ENCODE measurements at places on chromosomes 5 and 9.

DNA sequence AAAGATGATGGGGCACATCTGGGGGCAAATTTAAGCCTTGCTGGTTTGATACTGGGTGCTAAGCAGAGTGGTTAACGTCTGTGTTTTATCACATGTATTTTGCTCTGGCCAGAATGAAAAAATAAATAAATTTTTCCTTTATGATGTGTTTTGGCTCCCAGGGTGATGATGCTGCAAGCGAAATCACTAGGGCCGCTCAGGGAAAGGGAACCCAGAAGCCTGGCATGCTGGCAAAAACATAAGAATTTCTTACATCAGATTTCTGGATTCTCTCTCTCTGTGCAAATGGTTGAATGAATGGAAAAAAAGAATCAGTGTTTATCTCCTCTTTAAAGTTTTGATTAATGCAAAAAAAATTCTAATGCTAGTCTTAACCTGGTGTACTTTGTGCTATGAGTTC, 1975.2 kb upstream of the C9orf72 start:
- no peak for DNase-seq

- DNase-seq = no peak
Measured at GRCh38 chr5:68408345-68408871, 192.9 kb downstream of the PIK3R1 start.

GRCh38 chr9:69376651-69377050, 51.6 kb downstream of the ENTREP1 start:
- peak; percentile 40 for DNase-seq

- no peak for DNase-seq
Measured at GRCh38 chr5:67552773-67553172, 356.2 kb upstream of the CD180 start.

DNA sequence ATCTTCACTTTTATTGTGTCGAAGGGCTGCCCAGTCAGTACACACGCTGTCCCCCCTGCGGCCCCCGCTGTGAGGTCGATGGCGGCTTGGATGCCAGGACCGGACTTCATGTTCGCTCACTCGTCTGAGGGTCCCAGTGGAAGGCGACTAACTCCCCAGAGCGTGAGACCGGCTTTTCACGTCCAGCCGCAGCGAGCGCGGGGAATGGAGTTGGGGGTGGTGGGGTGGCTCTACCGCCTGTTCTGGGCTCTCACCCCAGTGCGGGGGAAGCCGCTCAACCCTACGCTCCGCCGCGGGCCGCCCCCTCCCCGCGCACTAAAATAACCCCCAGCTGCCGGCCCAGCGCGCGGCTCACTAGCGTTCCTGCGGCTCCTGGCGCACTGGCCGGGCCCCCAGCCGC, at the start of gene SLC25A2:
TSS of gene SLC25A2 (minus strand) at position 294 of the 400 bp plus-strand sequence. CDS start at position 110, 184 bp downstream.
- no peak for DNase-seq

- DNase-seq = no peak
Measured at GRCh38 chr5:93280518-93280917, 300.5 kb downstream of the NR2F1-AS1 start.

DNA sequence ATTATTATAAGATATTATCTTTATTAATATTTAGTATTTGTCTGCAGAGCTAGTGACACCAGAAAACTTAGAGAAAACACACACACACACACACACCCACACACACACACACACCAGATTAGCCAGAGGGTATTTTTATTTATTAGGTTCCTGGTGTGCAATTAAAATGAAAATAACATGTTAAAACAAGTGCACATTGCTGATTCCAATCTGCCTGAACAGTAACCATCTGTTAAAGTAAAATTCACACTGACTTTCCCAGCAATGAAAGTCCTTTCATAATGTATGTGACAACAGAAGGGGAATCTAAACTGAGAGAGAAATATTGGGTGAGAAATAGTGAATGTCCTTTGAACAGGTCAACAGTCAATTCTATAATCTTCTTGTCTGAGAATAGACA, 2323.5 kb upstream of the ACO1 start:
- no peak for DNase-seq

- no peak for DNase-seq
Measured at GRCh38 chr9:77498891-77499290, 149.2 kb downstream of the GNA14 start.

- DNase-seq = no peak
Measured at GRCh38 chr5:132761321-132762240, 14.4 kb downstream of the CCNI2 start.

DNA sequence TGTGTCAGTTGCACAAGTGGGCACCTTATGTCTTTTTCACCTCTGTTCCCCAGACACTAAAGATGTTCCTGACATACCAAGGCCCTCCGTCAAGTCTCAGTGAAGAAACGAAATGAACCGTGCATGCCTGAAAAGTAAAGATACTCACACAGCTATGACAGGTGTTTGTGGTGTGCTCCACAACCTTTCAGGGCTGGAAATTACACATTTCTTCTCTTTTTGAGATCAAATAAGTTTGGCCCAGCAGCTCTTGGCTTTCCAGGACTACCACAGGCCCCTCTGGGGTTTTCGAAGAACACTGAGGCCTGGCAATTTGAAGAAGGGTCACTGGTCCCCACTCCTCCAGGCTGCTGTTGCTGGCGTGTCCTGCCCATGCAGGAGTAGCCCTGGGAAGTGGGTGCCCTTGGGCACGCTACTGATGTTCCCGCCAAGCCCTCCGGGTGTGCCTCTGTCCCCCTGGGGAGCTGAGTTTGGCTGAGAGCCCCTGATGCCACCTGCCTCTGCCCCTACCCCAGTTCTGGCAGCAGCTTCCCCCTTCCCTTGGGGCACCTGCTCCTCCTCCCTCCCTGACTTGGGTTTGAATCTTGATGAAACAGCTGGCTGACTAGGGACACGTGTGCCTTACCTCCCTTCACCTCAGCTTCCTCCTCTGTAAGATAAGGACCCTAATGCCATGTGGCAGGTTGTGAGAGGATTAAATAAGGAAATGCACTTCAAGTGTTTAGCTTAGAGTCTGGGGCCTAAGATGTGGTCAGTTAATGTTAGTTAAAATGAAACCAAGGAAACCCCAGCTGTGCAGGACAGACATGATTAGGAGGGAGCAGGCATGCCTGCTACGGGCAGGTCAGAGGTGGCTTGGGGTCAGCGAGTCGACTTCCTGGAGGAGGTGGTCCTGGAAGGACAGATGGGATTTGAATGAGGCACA, 49.1 kb upstream of the GADD45G start:
- DNase-seq = no peak
